Stimulated activated CD8-positive, alpha-beta memory T cell treated with anti-CD3 and anti-CD28 coated beads, Interleukin-7, amount 100 ng/mL, for 1 hour (primary cell): ENCODE measurements at places on chromosomes 4 and X.

GRCh38 chr4:84647312-84647884 lies 64.5 kb downstream of the CDS1 start:
- DNase-seq = no peak

DNA sequence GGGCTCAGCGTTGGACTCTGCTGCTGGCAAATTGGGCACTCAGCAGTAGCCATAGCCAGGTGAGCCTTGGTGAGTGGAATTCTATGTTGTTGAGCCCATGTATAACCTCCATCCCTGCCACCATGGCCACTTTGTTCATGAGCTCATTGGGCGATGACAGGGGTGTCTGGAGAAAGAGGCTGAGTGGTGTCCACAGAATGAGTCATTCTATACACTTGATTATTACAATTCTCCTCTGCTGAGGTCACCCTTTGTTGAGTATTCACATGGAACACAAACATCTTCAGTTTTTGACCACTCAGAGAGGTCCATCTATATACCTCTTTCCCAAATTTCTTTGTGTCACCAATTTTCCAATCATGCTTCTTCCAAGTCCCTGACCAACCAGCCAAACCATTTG lies 1341.7 kb downstream of the PCDH7 start:
- no peak for DNase-seq

GRCh38 chr4:160947653-160948052 lies 1216.1 kb downstream of the FSTL5 start:
- DNase-seq = no peak

DNA sequence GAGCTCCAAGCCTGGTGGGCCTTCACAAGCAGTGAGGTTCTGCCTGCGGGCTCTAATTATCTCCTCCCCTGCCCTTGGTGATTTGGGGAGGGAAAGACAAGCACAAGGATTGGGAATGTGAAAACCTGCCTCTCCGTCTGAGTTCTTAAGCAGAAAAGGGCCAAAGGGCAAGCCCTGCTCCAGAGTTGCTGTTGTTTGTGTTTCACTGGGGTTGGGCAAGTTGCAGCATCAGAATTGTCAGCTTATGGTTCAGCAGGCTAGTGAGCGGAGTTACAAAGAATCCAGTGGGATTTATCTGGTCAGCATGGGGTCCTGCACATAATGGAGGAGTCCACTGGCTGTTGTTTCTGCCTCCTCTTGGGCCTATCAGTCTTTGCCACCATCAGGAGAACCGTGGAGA lies 60.5 kb downstream of the NHS start:
- no peak for DNase-seq

- no peak for DNase-seq
These were observed 13.8 kb downstream of the SLC25A5 start for GRCh38 chrX:119482041-119482440.

GRCh38 chr4:6092131-6092530 lies 73.9 kb upstream of the C4orf50 start:
- no peak for DNase-seq

- DNase-seq = no peak
These were observed 55.0 kb downstream of the PRPS1 start for GRCh38 chrX:107683124-107683895.

DNA sequence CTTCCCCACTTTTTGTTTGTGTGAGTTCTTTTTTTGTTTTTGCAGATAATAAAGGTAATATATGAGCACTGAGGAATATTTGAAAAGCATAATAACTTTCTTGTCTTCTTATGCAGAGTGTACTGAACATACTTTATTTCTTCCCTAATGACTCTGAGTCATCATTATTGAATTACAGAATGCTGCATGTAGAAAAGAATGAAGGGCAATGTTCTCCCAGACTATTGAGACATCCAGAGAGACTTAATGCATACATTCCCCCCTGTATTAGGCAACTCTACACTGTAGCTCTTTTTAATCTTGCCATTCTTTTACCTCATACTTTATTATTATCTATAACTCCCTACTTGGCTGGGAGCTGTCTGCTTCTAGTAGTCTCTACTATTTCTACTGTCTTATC lies 240.5 kb upstream of the ANKRD50 start:
- DNase-seq = no peak

- DNase-seq = no peak
These were observed 185.7 kb upstream of the HS3ST1 start for GRCh38 chr4:11614426-11614825.
